ENCODE measurements at places on chromosomes 7 and 10. TPM values are rescaled to one million over a fixed set of nuclear protein-coding genes. Genes with fewer than 3 reads are reported as not detected.

Gene SRI
- 172 TPM for total RNA-seq

Gene ABCB4
- total RNA-seq, result 1.7 TPM

Gene DNTT
- 0.20 TPM for total RNA-seq

Gene CTNNA3
- total RNA-seq, result 57.1 TPM

Gene LOXL4
- 1.6 TPM for total RNA-seq

Gene COL1A2
- 3,270 TPM for total RNA-seq

Gene WIPF3
- total RNA-seq, result 5.2 TPM

Gene ANKRD61
- total RNA-seq, result 0.11 TPM

Gene NAT16
- 0.61 TPM for total RNA-seq

Gene PNLIP
- 0.20 TPM for total RNA-seq
